ENCODE measurements at places on chromosomes 11 and 22.

DNA sequence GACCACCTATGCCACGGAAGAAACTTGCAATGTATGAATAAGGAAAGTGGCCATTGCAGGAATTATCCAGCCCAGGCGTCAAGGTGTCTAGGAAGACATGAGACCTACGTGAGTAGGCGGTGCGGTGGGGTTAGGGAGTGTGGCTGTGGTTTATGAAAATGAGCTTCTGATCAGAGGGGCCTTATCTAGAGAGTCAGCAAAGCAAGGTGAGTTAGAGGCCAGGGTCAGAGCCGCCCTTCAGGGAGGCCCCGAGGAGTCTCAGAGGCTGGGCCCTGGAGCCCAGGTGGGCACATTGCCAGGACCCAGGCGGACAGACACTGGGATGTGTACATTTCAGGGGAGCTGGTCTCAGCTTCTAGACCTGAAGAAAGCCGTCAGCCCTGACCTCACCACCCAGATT, 13.8 kb upstream of the LINC01488 start:
- DNase-seq: no peak

GRCh38 chr22:42630901-42631602, 9.3 kb downstream of the ATP5MGL start:
- DNase-seq: no peak

DNA sequence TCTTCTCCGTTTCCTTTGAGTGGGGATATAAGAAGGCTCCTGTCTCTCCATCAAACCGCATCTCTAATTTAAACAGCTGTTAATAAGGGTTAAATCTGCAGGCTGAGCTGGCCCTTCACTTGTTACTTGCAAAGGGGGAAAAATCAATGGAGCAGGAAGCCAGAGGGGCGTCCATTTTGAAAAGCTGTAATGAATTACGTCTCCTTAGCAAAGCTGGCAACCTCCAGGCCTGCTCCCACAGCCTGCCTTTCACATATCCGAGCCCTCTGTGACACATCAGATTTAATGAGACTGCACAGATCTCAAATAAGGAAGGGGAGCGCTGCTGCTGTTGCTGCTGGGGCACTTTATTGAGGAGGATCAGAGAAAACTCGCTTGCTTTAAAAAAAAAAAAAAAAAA, 320.8 kb downstream of the BLID start:
- DNase-seq: no peak

DNA sequence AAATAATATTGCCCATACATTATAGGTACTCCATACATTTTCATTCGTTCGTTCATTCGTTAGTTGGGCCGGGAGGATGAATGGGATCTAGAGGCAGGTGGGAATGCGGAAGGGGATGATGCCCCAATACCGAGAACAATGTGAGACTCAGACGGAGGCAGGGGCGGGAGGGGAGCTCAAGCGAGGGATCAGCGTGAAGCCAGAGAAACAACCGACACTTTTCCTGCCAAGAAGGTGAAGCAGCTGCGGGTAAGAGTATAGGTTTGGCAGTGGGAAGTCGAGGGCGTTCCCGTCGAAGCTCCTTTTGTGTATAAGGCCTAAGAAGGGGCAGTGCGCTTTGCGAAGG, 1.1 kb upstream of the ARHGEF17 start:
- no peak for DNase-seq

GRCh38 chr11:12243486-12243885, 133.1 kb downstream of the MICAL2 start:
- peak; percentile 71 for DNase-seq

DNA sequence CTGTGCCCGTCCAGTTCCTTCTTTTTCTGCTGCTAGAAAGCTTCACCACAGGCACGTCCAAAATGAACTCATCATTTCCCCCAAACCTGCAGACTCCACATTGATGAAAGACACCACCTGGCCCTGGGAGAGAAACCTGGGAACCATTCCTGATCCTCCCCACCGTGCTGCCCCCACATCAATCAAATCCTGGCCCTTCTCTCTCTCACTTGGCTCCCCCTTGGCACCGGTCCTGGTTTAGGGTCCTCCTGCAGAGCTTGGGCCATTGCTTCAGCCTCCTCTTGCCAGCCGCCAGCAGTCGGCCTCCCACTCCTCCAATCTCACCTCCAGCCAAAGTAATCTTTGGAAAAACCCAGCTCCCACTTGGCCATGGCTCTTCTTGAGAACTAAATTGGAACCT, 38.5 kb downstream of the RIBC2 start:
- DNase-seq: no peak

DNA sequence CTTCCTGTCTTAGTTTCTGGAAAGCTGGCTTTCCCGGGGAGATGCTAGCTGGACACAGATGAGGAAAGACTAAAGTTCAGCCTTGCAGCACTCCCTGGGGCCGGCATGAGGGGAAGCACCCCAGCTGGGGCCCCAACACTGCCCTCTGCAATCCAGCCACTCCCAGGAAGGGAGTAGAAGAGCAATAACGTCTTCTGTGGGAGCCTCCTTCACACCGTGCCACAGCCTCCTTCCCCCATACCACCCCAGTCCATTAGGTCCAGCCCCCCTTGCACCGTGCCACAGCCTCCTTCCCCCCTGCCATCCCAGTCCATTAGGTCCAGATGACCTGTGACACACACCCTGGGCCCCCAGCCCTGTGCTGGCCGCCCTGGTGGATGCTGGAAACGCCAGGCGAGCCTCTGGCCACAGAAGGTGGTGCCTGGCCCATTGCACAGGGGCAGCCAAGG, 44.1 kb upstream of the PRDM11 start:
- no peak for DNase-seq

- no peak for DNase-seq
Observed at GRCh38 chr11:1870721-1871466, 18.0 kb downstream of the LSP1 start.

DNA sequence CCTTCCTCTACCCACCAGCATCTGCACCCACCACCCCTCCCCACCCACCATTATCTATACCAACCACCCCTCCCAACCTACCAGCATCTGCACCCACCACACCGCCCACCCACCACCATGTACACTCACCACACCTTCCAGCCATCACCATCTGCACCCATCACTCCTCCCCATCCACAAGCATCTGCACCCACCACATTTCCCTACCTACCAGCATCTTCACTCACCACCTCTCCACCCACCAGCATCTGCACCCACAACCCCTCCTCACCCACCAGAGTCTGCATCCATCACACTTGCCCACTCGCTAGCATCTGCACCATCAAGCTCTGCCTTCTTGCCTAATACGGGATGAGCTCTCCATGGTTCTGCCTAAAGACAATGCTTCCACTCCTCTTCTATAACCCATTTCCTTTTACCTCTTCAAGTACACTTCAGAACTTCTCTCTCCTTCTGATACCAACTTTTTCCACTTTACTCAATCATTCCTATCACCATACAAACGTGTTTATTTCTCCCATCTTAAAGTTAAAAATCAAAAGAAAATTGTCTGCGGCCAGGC, 2.4 kb upstream of the FSHB start:
- DNase-seq: no peak

- DNase-seq: no peak
Observed at GRCh38 chr11:65307298-65308229, 7.1 kb upstream of the CDC42EP2 start.

GRCh38 chr22:37119872-37120271, 10.4 kb upstream of the TMPRSS6 start:
- no peak for DNase-seq

- DNase-seq: no peak
Observed at GRCh38 chr11:14969901-14970323, 2.2 kb downstream of the CALCA start.

DNA sequence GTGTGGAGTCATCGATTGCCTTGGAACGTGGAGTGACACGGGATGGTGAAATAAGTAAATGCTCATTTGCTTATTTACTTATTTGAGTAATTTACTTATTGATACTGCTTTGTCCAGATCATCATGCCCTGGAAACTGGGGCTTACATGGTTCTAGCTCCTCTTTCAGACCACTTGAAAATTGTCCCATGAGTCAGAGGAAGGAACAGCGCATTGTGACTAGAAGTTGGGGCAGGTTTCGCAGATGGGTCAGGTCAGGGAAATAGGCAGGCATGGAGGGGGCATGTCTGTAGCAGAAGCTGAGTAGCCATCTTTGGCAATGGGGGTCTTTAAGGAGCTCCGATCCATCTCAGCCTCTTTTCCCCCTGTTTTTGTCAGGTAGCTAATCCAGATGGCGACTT, 104.2 kb upstream of the SORL1-AS1 start:
- DNase-seq: no peak

DNA sequence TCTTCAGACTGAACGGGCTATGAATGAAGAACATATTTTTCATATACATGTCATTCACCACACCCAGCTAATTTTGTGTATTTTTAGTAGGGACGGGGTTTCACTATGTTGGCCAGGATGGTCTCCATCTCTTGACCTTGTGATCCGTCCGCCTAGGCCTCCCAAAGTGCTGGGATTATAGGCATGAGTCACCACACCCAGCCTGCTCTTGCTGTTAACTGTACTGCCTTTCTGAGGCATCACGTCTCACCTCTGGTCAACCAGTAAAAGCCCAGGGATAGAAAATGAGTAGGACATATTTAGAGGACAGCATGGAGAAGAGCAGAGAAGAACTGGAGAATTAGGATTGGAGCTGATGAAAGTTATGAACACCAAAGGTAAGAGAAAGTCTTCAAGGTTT, 55.6 kb downstream of the APOL3 start:
- DNase-seq: no peak

DNA sequence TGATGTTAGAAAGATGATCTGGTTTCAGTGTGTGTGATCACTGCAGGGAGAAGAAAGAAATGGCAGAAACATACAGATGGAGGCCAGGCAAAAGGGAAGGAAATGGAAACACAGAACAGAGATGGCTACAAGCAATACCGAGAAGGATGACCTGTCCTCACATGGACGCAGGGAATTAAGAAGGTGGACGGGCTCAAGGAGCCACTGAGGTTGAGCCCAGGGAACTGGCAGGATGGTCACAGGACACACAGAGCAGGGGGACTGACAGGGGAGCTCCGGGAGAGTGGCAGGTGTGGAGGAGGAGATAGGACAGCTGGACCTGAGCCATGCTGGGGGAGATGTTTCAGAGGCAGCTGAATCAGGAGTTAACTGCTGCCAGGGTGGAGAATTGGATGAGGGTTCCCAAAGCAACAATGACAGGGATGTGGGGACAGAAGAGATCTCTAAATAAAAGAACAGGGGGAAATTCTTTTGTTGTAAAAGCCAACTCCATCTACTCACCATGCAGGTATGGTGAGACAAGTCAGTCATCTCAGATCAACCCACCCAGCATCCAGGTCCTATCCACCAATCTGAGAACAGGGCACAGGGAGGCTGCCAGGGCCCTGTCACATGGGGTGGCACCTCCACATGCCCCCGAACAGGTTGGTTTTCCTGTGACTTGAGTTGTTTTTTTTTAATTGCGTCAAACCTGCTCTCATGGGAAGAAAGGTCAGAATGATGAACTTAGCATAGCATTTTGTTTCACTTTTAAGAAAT, 26.3 kb downstream of the KLHL22 start:
- no peak for DNase-seq

GRCh38 chr11:65619281-65619928, 3.8 kb downstream of the PCNX3 start:
- no peak for DNase-seq

DNA sequence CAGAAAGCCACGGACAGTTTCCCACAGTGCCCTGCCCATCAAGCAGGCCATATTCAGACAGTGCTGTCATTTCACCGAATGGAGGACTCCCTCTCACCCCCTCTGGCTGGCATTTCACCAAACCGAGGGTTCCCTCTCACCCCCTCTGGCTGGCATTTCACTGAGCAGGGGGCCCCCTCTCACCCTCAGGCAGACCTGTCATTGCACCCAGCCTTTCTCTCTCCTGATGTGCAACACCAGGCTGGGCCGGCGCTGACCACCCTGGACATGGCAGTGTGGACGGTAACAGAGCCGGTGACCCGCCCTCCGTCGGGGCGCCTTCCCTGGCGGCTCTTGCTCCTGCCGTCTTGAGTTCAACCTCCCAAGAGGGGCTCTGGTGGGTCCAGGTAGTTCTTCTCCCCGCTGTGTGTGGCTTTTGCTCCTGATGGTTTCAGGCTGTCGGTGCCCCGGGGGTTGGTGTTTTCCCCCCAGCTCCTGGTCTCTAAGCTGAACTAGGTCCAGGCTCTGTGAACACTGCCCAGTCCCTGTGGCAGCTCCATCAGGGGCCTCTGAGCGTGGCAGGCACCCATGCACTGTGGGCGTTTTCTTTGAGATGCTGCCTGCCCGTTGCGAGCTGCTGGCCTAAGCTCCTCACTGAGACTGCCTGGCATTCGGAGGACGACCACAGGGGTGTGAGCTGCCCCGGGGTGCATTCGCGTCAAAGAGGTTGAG, 46.9 kb downstream of the SMIM38 start:
- no peak for DNase-seq

GRCh38 chr11:60360621-60361020, 17.7 kb upstream of the MS4A7 start:
- no peak for DNase-seq

DNA sequence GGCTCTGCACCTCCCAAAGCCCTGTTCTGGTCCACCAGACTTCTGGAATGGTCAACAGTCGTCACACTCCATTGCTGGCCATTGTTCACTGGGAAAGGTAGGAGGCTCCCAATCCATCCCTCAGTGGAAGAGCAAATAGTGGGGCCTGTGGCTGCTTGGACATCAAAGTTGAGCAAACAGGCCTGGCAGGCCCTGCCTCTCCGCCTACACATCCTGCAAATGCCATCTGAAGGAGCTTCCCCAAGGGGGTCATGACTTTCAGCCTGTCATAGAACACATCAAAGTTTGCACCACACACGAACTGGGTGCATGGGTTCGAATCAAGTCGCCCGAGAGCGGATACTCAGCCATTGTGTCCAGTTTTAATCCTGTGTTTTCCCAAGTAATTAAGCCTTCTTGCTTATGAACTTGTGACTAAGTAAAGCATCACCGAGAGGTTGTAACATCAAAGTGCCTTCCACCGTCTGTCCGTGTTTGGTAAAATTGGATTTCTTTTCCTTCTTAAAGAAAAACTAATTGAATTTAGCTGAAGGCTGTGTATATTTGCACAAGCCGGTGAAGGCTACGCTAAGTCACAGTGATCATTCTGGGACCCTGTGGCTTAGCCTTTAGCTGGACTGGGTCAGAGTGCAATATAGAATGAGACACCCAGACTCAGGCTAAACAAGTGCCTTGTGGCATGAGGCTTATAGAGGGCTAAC, 36.1 kb downstream of the CLPB start:
- DNase-seq: no peak

- DNase-seq: no peak
Observed at GRCh38 chr22:22480940-22481339, 27.6 kb downstream of the ZNF280B start.

DNA sequence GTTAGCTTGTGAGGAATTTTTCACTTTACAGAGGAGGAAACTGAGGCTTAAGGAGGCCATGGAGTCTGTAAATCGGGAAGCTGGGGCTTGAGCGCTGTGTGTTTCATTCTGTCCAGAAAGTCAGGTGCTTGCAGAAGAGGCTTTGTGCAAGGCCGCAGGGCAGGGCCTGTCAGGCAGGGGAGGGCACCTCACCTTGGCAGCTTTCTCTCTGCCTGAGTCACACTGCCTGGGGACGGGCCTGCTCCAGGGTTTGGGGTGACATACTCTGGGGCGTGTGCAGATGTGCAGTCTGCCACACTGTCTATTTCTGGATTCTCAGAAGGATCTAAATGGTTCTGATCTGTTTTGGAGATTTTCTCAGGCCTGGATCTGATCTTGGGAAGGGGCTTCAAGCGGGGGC, 8.4 kb downstream of the INCENP start:
- no peak for DNase-seq

Measured in NCI-H1417 (cell line).